ENCODE measurements at places on chromosomes 2 and 18.

DNA sequence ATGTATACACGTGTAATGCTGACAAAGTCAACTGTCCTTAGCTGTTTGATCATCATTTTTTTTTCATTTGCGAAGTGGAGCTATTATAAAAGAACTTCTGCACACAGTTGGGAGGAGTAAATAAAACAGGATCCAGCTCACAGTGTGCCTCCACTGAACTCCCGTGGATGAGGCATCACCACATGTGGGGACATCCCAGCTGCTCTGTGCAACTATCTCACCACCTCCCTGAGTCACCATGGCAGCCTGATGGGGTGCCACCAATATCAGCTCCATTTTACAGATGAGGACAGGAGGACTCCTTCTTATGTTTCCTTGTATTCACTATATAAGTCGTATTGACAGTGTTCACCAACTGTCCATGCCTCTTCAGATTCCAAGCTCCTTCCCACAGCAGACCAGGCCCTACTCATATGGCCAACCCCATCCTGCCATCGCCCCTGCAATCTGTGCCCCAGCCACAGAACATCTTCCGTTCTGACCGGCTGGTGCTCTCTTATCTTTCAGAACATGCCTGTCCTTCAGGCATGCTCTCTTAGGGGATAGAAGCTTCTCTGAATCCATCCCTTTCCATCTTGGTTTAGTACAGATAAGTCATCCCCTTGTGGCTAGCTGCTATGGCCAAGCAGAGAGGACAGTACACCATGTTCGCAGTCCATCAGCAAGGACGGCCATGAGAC is 288.1 kb downstream of the RNF144A start:
- no peak for DNase-seq

DNA sequence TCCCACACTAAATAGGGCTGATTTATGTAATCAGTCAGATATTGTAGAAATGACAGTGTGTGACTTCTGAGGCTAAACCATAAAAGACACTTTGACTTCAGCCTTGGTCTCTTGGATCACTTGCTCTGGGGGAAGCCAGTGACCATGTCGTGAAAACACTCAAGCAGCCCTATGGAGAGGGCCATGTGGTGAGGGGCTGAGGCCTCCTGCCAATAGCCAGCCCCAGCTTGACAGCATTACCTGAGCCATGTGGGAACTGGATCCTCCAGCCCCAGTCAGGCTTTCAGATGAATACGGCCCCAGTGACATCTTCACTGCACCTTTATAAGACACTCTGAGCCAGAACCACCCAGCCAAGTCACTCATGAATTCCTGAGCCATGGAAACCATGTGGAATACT is 20.8 kb downstream of the TNS1 start:
- no peak for DNase-seq

GRCh38 chr2:15744820-15745219 is 153.2 kb downstream of the DDX1 start:
- DNase-seq: no peak

- no peak for DNase-seq
Observed at GRCh38 chr2:238163481-238164198, 4.9 kb downstream of the ERFE start.

GRCh38 chr2:174121612-174122011 is 126.7 kb downstream of the OLA1 start:
- no peak for DNase-seq

GRCh38 chr2:119823734-119824334 is 64.1 kb downstream of the PTPN4 start:
- DNase-seq: peak; percentile 37

- peak; percentile 5 for DNase-seq
Observed at GRCh38 chr2:157572725-157573124, 55.9 kb downstream of the ACVR1C start.

DNA sequence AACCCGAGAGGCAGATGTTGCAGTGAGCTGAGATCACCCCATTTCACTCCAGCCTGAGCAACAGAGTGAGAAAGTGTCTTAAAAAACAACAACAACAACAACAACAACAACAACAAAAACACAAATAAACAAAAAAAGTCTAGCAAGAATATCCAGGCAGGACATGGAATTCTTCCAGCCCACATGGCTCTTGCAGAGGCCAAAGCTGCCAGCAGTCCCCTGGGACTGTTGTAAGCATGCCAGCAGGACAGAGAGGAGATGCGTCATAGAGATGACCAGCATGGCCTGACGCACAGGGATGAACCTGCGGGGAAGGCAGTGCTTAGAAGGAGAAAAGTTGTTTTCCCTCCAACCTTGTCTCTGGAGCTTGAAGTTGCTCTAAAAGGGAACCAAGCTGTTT is 182.3 kb upstream of the PGAP1 start:
- no peak for DNase-seq

- no peak for DNase-seq
Observed at GRCh38 chr18:59238385-59238784, 18.4 kb downstream of the GRP start.

DNA sequence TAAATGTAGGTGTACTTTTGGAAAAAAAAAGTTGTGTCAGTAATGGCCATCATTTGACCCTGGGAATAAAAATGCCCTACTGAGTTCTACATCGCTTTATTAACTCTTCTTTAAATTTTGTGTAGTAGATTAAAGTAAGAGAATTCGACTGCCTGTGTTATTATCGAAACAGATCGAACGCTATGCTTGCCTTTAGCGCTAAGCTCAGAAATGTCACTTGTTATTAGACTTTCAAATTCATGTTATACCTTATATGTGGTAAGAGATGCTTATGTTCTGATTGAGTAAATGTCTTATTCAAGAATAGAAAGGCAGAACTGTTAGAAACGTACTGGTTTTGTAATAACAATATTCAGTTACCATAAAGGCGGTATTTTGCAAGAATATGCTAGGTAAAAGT is 1.4 kb downstream of the UGP2 start:
- no peak for DNase-seq

DNA sequence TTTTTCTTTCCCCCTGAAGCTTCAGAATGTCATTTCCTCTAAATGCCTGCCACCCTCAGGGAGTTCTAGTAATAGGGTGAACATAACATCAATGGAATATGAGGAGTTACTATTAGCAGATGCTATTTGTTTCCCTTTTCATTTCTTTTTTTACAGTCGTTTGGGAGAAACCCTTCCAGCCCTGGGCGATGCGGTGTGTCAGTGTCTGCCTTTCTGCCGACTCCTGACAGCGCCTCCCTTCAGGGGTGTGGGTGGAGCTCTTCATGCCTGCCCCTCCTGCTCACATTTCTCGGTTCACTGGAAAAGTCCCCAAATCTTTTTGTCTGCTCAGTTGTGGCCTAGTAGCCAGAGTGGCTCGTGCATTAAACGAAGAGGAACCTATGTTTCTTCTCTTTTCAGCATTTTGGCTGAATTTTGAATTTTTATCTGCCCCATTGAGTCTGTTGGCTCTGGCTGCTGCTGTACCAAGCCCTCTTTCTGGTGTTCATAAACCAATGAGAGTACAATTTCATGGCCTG is 72.3 kb downstream of the FMNL2 start:
- peak; percentile 22 for DNase-seq

DNA sequence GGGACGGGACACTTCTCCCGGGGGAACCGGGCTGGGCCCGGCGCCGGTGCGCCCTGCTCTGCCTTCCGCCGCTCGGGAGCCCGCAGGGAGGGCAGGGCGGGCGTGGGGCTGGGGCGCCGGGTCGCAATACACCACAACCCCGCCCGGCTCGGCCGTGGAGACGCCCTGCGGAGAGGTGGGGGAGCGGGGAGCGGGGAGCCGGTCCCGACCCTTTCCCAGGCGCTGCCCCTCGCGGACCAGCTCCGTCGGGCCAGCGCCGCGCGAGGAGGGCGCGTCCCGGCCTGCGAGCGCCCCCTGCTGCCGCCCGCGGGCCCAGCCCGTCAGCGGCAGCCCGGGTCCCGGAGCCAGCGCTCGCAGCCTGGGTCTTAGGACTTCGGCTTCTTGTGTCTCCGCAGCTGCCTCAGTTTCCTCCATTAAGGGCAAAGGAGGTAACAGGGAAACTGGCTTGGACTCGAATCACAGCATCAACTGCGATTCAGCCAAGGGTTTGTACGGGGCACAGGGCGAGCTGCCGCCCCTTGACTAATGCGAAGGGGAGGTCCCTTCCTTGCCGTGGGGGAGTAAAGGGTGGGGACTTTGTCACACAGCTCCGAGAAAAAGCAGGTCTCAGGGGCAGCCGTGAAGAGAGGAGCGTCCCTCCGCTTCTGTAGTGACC is 635 bp upstream of the ADRA2B start:
- peak; percentile 69 for DNase-seq

GRCh38 chr2:217610401-217610814 is 392.4 kb downstream of the TNS1 start:
- DNase-seq: peak; percentile 70

DNA sequence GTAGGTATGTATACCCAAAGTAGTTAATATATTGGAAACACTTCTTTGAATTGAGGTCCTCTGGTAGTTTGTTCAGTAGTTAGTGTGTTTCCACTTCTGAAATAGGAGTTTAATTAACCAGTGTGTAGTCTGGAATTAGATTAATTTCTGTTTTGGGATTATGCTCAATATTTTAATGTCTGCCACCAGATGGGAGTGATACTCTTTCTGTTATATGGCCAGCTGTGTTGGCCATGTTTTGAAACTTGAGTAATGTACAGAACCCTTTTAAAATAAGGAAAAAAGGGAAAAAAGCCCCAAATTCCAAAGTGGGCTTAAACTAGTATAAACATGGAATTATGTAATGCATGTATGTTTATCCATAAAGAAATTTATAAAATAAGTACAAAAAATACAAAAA is 147.7 kb downstream of the CTNNA2 start:
- DNase-seq: no peak

GRCh38 chr2:47422016-47422415 is 19.1 kb downstream of the MSH2 start:
- no peak for DNase-seq

DNA sequence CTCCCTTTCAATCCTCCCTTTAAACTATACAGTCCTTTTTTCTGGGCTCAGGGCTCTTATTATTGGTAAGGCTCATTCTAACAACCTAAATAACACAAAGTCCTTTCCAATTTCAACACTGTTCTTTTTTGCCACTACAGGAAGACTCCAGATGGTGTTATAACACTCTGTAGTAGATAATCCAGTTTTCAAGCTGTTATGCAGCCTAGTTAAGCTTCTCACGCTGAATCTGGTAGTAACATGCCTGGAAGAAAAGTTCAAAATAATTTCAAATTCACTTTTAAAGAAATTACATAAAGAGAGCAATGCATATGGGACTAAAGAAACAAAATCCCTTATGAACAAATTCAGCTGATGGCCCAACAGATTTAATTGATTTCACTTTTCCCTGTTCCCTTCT is 3.2 kb upstream of the MPP4 start:
- no peak for DNase-seq

DNA sequence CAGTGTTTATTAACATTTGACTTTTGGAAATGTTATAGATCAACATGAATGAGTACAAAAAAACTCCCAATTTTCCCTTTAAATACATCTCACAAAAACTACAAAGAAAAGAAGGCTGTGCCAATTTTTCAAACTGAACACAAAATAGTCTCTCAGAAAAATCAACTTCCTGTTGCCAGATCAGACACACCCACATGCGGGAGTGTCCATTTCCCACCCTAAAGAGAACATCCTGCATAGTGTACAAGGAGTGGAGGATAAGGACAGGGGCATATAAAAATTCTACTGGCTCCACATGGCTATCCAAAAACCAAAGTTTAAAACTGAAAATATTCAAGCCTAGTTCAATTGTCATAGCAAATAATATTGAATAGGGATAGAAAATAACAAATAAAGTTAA is 165.3 kb downstream of the ATAD2B start:
- DNase-seq: no peak
